Activated CD4-positive, alpha-beta T cell treated with anti-CD3 and anti-CD28 coated beads for 4 hours (primary cell): ENCODE measurements at places on chromosomes 4 and X.

DNA sequence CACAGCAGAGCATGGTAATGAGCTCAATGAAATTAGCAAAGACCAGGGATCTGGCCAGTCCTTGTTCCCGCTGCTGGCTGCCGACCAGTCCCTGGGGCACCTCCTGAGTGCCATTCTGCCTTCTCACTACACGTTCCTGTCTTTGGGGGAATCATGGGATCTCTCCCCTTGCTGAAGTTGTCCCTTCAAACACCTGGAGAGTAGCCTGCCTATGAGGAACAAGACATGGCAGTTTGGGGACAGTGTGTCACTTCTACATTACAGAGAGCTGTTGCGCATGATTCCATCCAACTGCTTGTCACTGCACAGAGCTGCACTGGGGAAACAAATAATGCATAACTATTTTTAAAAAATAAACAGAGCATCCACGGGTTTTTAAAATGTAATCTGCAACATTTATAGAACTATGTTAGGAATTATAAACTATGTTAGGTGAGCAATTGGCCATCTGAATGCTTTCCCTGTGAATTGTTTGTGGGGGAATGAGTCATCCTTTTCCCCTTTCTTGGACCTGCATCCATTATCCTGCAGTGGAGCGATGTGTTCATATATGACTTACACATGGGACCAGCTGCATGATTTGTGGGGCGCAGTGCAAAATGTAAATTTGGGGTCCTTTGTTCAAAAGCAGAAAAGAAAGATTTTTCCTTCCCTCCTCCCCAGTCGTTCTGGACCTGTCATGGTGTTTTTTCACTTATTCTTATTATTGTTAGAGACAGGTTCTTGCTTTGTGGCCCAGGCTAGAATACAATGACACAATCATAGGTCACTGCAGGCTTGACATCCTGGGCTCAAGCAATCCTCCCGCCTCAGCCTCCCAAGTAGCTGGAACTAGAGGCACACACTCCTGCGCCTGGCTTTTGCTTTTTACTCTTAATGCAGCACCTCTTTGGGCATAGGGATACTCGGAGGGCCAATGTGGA, 115.0 kb upstream of the TBL1X start:
- no peak for DNase-seq

- no peak for DNase-seq
These were observed 29.8 kb downstream of the SULT1E1 start for GRCh38 chr4:69830192-69830559.

- no peak for DNase-seq
These were observed 68.8 kb upstream of the HGFAC start for GRCh38 chr4:3372933-3373465.

- no peak for DNase-seq
These were observed 70.8 kb downstream of the PTPN13 start for GRCh38 chr4:86664959-86665358.

- DNase-seq: no peak
These were observed 296.1 kb upstream of the LDB2 start for GRCh38 chr4:17194586-17194985.

DNA sequence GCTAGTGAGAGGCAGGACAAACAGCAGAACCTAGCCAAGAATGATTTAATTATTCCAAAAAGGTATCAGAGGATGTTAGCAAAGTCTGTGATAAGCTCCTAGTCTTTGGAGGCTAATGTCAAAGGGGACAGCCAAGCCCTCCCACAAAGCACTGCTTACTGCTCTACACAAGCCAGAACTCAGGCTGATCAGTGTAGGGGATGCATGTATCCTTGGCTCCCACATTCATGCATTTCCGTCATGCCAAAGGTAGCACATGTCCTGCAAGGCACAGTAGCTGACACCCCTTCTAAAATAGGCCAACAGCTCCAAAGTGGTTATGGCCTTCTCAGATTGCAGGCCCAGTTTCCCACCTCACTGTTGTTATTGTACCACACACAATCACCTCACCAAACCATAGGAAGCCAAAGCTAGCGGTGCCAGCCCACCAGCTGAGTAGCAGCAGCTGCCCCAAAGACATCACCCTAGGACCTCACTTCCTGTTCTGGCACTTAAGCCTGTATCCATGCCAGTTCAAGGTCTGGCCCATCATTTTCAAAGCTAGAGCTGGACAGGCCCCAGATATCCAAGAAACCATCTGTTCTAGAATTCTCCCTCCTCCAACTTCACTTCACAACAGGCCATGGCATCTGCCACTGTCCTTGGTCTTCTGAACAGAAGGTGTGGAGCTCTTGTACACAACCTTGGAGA, 40.9 kb downstream of the TSPAN5 start:
- DNase-seq: no peak

DNA sequence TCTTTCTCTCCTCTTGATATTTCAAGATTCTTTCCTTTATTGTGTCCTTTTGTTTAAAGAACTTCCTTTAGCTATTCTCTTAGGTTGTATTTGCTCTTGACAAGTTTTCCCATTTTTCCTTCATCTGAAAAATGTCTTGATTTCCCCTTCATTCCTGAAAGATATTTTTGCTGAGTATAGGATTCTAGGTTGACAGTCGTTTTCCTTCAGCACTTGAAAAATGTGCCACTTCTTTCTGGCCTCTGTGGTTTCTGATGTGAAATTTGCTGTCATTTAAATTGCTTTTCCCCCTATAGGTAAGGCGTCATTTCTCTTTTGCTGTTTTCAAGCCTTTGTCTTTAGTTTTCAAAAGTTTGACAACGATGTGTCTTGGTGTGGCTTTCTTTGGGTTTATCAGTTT, 23.3 kb upstream of the LAMTOR3 start:
- DNase-seq: no peak

GRCh38 chr4:107624024-107624423, 96.0 kb downstream of the PAPSS1 start:
- DNase-seq: no peak

DNA sequence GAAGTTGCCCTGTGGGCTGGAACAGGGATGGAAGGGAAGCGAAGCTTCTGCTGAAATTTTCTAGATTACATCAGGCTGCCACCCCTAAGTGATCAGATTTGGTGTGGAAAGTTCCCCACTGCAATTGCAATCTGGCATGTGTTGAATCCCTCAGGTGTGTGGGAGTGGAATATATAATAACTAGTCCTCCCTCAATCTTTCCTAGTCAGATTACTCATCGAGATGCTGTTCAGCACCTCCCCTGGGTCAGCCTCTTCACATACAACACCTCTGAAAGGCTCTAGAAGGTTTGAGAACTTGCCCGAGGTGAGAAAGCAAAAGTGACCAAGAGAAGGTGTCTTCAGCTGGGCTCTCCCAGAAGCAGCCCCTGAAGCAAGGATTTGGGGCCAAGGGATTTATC, 336.8 kb downstream of the BCOR start:
- no peak for DNase-seq

DNA sequence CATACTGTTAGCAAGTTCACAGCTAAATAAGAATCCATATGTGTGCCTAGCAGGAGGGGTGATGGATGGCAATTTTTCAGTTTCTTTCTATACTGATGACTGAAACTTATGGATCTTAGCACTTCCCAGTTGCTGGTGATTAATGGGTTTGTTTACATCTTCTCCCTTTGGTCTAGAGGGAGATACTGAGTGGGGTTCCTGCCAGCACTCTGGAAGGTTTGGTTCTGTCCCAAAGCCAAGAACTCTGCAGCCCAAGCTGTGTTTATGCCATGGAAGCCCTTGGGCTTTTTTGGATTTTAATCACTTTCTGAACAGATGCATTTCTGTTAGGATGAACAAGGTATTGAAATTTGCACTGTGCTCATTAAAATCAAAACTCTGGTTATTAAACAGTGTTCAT, 43.5 kb downstream of the DDIT4L start:
- DNase-seq: no peak

- DNase-seq: no peak
These were observed 1819.2 kb upstream of the ADGRL3 start for GRCh38 chr4:59380841-59381366.
